ENCODE measurements at places on chromosomes 2 and 18.

GRCh38 chr2:58182527-58182926 is 58.6 kb downstream of the FANCL start:
- DNase-seq: no peak

DNA sequence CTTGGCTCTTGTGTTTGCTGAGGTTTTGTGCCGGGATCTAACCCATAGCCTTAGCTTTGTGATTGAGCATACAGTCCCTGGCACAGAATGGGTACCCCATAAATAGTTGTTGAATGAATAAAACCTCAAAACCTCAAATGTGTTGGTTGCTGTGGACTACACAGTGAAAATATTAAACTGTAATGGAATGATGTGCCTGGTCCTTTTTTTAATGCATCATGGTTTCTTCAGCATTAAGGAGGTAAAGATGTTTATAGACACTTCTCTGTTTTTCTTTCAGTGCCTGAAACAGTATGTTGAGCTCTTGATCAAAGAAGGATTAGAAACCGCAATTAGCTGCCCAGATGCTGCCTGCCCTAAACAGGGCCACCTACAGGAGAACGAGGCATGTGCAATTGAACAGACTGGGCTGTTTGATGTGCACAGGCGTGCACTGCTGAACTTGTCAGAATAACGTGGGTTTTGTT is 97.0 kb downstream of the RNF144A start:
- DNase-seq: peak; percentile 36

GRCh38 chr2:147051248-147051647 is 793.6 kb upstream of the ACVR2A start:
- DNase-seq: no peak

DNA sequence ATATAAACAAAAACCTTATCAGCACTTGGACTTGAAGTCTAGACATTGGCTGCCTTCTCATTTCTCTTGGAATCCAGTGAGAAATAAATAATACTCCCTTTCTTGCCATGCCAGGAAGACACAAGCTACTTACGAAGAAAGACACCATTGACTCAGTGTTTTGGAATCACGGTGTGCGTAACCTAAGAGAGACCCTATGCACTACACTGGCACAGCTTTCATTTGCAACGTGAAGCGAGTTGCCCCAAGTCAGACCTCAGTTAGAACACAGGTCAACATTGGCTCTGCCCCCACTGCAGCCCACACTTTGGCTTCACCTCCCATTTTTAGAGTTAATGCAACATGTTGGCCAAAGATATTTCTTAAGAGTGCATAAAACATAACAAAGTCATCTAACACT is 54.2 kb downstream of the PIEZO2 start:
- DNase-seq: no peak

- DNase-seq: no peak
These were observed 979 bp downstream of the SLC9A2 start for GRCh38 chr2:102620332-102620731.

All from OCI-LY7 (cell line).